ENCODE measurements at places on chromosomes 7 and 10.

DNA sequence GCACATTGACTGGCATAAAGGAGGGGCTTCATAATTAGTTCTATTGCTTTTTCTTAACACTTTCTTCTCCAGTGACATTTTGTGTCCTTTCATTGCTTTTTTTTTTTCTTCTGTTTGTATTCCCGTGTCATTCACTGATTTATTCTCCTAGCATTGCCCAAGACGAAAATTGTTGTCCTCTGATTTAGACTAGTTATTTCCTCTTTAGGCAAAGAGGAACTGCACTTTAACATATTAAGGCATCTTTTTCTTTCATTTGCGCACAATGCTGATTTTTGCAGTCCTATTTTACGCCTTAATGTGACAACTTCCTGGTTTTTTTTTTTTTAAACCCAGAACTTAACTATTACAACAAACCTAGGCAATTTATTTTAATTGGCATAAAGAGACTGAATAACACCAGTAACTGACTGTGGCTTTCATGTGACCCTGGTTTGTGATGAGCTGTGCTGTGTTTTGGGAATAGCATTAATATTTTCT is 39.7 kb downstream of the ARID5B start:
- DNase-seq: peak; percentile 22

DNA sequence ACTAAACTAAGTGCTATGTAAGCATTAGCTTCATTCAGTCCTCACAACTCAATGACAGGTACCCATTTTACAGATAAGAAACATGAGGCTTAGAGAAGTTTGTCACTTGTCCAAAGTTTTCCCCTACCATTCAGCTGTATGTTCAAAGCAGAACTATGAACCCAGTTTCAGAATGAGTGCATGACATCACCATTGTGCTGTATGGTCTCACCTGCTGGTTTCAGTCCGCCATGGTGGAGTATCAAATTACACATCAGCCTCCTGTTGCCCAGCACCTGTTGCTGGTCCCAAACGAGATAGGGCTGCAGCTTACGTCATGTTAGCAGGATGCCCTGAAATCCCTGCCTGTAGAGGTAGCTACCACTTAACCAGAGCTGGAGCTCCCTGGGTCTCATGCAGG is 95.0 kb downstream of the DYNC1I1 start:
- DNase-seq: no peak

GRCh38 chr7:45525057-45525456 is 49.1 kb upstream of the ADCY1 start:
- no peak for DNase-seq

DNA sequence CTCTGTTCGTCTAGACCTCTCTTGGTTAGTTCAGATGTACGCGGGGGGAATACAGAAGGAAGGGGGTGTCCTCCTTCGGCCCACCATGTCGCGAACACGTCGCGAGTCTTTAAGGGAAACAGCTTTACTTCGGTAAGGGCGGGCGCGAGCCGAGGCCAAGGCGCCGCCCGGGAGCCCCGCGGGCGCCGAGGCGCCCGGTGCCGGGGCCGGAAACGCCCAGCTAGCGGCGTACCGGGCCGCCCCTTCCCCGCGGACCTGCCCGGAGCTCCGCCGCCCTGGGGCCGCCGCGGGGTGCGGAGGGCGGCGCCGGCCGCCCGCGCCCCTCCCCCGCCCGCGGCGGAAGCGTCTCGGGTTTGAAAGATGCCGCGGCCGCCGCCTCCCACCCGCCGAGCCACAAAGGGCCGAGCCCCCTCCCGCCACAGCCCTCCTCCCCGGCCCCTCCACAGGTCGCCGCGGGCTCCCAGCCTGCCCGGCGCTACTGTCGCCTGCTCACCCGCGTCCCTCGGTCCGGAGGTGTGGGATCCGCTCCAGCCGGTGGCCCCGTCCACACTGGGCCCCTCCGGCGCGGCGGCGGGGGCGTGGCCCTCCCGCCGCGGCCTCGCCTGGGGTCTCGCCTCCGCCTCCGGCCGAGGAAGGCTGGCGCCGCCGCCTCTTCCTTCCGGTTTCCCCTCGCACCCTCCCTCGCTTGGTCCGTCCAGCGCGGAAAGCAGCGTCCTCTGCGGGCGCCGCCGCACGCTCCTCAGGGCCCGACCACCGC is at the start of gene KBTBD2:
Gene KBTBD2 (minus strand): TSS at position 718 of the 757 bp plus-strand sequence. CDS start 12,156 bp downstream, outside the sequence.
- peak; percentile 48 for DNase-seq

GRCh38 chr10:63294781-63295180 is 161.7 kb downstream of the NRBF2 start:
- DNase-seq: no peak

DNA sequence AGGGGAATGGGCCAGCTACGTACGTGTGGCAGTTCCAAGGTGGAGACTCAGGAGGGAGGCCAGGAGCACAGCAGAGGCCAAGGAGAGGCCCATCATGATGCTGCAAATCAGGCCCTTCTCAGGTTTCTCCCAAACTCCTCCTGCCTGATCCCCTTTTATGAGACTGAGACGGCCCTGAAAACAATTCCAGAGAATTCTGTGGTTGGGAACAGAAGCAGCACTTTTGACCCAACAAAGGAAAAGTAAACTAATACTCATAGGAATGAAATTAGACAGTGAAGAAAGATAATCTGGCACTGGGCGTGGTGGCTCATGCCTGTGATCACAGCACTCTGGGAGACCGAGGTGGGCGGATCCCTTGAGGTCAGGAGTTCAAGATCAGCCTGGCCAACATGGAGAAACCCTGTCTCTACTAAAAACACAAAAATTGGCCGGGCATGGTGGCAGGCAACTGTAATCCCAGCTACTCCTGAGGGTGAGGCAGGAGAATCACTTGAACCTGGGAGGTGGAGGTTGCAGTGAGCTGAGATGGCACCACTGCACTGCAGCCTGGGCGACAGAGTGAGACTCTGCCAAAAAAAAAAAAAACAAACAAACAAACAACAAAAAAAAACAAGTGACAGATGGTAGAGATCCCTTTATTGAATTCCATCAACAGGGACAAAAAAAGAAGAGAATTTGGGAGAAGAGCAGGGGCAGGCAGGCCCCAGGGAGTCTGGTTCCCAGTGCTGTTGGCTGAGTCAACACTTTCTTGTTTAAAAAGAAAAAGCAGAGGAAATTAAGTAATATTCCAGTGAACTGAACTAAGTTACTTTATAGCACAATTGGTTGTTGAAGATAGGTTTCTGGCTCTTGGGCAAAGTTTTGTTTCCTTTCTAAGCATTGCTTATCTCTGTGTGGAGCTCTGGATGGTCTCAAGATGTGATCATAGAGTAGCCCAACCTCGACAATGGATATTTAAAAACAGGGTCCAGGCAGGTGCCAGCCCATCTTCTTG is at the start of gene CCL26:
Gene CCL26 (minus strand): TSS at position 131 of the 997 bp plus-strand sequence. CDS start 35 bp downstream, at position 96.
- DNase-seq: no peak

GRCh38 chr10:106978756-106979155 is 185.8 kb downstream of the SORCS1 start:
- no peak for DNase-seq

GRCh38 chr10:43808136-43808535 is 159.5 kb upstream of the ZNF32 start:
- no peak for DNase-seq

DNA sequence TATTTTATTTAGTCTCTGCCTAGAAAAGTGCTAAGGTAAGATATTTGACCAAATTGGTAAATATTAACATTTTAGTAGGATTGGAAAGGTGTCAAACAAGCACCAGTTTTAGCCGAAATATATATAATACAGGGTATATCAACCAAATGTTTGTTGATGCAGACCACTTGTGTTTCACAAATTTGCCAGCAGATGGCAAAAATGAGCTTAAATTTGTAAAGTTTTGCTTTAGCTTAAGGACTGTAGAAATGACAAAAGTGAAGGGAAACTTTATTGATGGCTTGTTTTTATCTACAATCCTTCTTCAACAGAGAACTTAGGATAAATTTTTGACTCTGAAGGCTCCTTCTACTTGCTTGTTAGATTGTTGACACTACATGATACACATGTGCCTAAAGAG is 4.8 kb upstream of the POLR1F start:
- DNase-seq: peak; percentile 65

- no peak for DNase-seq
These were observed 474.2 kb downstream of the CALN1 start for GRCh38 chr7:71937840-71938371.

- DNase-seq: no peak
These were observed 39.0 kb downstream of the FKBP6 start for GRCh38 chr7:73366990-73367389.

GRCh38 chr7:97973206-97973658 is 16.8 kb downstream of the OCM2 start:
- no peak for DNase-seq

DNA sequence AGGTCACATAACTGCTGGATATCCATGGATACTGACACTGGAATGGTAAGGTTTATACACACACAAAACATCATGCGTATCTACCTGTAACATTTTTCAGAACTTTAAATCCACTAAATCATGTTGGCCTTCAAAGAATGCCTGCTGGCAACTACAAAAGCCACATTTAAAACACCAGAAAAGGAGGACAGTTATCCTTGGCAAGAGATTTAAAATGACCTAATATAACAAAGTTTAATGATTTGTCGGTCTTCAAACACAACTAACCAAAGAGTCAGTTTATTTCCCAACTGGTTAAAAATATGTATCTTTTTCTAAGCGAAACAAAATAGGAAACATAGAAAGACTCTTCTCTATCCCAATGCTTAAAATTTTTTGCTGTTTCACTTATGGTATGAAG is 24.0 kb downstream of the WAPL start:
- DNase-seq: no peak

- DNase-seq: no peak
These were observed 402.0 kb upstream of the KLF6 start for GRCh38 chr10:4186849-4187540.

- no peak for DNase-seq
These were observed 13.8 kb upstream of the CYP3A5 start for GRCh38 chr7:99693427-99694200.

DNA sequence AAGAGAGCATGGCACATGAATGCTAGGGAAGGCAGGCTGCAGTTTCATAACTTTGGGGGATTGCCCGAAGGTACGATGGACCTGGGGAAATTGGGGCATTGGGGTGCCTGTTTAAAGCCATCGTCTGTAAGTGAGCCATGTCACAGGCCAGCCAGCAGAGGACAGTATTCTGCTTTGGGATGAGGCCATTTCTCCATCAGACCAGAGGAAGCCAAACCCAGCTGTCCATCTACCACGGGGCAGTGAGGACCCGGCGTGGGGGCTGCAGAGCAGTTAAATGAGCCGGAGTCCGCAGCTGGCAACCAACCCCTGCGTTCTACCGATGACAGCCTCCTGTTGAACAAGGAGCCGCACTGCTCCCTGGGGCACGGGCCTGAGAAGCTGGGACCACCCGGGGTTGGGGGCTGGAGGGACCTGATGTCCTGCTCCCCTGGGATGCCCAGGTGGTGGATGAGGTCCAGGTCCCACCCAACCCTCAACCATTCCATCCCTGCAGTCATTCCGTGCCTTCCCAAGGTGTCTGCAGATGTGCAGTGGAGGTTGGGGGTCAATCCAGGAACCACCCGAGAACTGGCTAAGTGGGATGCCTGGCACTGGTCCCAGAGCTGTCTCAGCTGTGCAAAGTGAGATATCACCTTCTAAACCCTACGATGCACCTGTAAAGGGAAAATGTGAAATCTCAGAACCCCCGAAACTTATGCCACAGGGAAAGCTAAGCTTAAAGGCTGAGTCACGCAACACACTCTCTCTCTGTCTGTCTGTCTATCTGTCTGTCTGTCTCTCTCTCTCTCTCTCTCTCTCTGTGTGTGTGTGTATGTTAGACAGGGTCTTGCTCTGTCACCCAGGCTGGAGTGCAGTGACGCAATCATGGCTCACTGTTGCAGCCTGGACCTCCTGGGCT is 12.1 kb upstream of the RHBDD2 start:
- peak; percentile 50 for DNase-seq

GRCh38 chr10:119139464-119140067 is 25.9 kb downstream of the SFXN4 start:
- DNase-seq: peak; percentile 44

DNA sequence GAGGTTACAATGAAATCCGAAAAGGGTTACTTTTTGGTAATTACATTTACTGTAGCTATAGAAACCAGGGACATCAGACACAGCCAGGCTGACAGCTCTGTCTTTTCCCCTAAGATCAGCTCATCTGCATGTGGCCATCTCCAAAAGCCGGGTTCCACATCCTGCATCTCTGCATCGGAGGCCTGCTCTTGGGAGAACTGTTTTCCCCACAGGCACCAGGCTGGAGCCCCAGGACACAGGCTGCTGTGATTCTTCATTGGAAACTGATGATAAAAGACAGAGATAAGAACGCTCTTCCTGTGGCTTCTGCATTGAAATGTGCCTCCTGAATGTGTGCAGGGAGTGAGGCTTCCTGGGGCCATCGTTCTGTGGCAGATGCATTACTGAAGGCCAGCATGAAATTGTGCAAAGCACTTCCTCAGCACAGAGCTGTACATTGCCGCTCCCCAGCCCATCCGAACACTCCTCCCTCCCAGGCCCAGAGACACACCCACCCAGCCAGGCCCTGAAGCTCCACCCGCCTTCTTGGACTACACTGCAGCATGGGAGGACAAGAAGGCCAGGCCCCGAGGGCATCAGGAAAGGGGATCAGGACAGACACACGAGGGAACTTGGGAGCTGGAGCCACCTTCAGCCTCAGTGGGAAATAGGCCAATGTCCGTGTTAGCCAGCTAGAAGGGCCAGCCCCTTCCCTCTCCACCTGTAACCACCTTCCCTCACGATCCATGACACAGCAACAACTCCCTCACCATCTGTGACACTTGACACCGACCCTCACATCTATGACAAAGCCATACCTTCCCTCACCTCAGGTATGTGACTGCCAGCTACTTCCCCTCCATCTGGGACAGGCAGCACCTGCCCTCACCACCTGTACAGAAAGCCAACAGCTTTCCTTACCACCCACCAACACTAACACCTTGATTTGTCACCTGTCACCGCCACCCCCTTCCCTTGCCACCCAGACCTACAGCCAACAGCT is 113.2 kb downstream of the GRID1 start:
- DNase-seq: no peak

GRCh38 chr10:90969947-90970673 is 49.2 kb upstream of the ANKRD1 start:
- DNase-seq: no peak

GRCh38 chr7:44881610-44882009 is 3.7 kb downstream of the PURB start:
- peak; percentile 37 for DNase-seq

- no peak for DNase-seq
These were observed 32.1 kb downstream of the RBAK start for GRCh38 chr7:5077740-5078139.

GRCh38 chr10:63434866-63435854 is 30.6 kb downstream of the JMJD1C start:
- DNase-seq: no peak

- DNase-seq: no peak
These were observed 208.5 kb downstream of the PTEN start for GRCh38 chr10:88071879-88072278.

DNA sequence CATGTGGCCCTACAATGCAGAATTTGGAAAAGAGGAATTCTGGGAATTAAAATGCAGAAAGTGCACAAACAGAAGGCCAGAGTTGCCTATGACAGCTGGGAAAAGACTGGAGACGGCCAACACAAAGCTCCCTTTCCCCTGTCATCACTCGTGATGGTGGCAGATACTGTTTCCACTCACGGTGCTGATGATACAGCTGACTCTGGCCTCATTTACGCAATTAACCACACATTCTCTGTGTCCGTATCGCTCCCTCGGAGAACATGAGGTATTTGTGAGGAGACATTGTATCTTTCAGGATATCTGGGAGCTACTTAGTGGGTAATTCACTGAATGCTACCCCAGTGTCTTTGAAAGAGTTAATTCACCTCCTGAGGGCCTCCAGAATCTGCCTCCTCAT is 172.8 kb downstream of the TAX1BP1 start:
- no peak for DNase-seq

GRCh38 chr10:117224881-117225280 is 16.0 kb upstream of the SLC18A2 start:
- DNase-seq: no peak

- no peak for DNase-seq
These were observed 139.0 kb downstream of the LRRN3 start for GRCh38 chr7:111229916-111230315.
